ENCODE measurements at places on chromosomes 12 and 14.

DNA sequence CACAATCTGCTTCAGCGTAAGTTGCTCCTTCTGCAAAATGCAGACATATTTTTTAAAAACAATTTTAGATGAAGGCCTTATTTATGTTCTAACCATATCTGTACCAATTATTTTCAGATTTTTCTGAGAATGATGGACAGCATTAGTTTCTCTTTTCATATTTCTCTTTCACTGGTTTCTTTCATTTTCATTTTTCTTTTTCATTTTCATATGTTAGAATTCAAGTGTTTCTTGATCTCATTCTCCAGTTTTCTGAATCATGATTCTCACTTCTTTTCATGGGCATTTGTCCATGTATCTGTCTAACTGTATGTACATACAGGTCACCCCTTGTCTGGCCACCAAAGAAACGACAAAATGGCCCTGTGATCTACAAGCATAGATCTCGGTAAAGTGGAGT, 346.6 kb downstream of the NAV3 start:
- DNase-seq = no peak

DNA sequence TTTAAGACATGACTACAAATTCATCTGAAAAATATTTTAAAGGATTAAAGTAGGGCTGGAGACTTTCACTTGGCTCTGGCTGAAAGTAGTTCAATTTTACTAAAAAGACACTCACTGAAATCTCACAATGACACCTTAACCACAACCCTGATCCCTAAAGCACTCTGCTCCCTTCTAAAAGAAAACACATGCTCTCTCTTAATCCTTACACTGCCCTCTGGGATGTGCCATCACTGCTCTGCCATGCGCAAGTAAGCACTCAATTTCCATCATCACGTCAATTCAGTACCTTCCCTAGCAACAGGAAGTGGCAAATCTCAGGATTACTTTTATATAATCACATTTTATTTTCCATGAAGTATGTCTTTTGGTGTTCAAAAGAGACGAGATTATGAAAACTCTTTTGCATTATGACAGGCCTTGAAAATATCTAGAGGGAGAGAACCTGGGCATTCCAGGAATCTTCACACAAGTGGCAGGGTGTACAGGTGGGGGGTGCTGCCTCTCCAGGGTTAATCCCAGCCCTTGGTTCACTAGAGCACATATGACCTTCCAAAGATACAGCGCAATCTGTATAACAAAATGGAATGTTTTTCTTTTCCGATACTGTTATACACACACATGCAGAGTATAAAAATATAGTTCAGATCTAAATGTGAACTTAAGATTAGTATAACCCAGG, 7.3 kb downstream of the ATG14 start:
- no peak for DNase-seq

GRCh38 chr12:58393152-58393551, 451.8 kb downstream of the ATP23 start:
- no peak for DNase-seq

DNA sequence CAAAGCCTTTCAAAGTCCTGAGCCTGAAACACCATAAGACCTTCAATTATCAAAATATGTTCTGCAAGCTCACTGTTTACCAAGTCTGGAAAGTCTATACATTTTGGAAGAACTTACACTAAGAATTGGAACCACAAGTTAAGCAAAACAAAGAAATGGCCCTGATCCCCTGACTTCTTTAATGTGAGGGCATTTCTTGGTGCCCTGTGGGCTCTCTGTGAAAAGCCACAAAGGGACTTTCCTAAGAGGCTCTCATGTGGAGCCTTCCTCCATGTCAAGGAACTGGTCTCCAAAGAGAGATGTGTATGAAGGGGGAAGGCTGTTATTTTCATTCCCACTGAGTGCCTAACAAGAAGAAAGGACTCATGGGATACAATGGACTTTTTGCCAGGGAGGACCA, 13.5 kb upstream of the MYH6 start:
- no peak for DNase-seq

Measured in NCI-H1417 (cell line).